ENCODE measurements at places on chromosomes 5 and 9.

DNA sequence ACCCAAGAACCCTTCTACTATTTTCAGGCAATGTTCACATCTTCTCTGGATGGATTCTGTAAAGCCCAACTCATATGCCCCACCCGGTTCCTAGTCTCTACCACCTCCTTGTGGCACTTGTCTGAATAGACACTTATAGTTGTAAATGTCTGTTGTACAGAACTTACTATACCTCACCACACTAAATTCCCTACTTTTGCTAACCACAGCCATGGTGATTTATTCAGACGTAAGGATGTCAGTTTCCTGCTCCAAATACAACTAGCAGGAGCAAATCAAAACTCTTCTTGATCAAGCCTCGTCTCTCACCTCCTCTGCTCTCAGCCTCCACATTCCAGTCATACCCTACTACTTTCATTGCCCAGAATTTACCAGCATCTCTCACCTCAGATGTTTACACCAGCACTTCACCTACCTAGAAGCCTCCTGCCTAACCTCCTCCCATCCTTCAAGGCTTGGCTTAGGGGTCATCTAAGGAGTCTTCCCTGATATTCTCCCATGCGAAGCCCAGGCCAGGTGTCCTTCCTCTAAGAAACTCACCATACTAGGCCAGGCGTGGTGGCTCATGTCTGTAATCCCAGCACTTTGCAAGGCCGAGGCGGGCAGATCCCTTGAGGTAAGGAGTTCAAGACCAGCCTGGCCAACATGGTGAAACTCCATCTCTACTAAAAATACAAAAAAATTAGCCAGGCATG lies 75.5 kb downstream of the MAPKAP1 start:
- no peak for DNase-seq

DNA sequence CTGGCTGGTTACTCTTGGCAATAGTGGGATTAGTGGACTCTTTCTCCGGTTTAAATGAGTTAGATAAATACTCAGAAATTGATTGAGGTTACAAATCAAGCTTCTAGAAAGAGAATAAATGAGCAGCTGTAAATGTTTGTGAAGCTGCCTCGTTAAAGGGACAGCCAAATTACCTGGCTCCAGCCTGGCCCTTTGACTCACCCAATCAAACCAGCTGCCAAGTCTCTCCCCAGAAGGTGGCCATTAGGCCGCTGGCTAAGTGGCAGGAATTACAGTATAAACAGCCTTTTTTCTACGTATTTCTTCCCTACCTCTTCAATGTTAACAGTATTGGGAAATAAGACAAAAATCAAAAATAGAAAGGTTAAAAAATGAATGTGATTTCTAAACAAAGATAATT lies 46.0 kb upstream of the SRFBP1 start:
- DNase-seq = no peak

DNA sequence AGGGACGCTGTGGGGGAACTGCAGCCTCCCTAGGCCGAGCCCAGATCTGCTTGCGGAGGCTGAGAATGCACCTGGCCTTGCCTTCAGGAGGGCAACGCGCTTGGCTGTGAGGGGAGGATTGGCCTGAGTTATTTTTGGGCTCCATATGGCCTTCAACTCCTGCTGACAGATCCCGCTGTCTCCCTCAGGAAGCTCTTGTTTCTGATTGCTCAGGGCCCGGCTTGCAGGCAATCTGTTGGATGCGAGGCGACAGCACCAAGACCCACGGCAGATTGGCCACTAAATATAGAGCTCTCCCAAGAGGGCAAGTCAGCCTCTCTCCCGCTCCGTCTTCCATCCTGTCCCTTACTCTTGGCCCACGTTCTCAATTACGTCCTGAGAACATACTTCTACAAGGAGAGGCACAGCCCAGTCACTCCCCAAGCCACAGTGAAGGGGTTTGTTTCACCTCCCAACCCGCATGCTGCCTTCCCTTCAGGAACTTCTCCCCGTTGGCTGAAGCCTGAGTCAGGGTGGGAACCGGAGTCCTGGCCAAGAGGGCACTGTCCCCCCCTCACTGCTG lies 53.6 kb downstream of the RASGEF1C start:
- DNase-seq = peak; percentile 39

- no peak for DNase-seq
Observed at GRCh38 chr9:112945620-112946208, 55.0 kb upstream of the SLC46A2 start.

DNA sequence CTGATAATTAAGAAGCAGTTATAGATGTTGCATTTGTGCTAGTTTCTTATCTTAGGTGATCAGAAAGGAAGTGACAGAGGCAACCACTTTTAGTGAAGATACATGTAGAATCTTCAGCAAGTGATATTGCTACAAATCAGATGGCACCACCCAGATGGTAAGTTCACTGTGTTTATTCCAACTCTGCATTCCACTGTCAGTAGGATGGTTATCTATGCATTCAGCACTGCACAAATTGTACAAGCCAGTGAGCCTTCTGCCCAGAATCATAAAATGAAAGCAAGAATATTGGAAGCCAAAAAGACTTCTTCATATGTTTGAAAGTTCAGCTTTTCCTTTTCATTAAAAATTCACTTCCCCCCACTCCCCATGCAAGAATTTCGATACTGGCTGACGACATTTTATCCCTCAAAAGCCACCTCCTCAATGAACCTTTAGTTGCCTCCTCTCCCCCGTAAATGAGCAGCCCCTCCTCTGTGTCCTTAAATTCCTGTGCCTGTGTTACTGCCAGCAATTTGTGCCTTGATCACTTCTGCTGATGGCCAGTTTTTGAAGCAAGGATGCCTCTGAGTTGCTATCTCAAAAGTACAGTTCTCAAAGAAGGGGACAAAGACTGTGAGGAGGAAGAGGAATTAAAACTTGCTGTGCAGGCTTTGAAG lies 91.6 kb downstream of the ZSWIM6 start:
- DNase-seq = no peak

GRCh38 chr9:13556656-13557055 lies 277.2 kb upstream of the MPDZ start:
- no peak for DNase-seq

- peak; percentile 100 for DNase-seq
Observed at GRCh38 chr5:109409844-109410388, at the start of gene PJA2. PJA2 (minus strand) TSS chr5:109409974; CDS start chr5:109383433, 26,541 bp downstream.

- DNase-seq = no peak
Observed at GRCh38 chr5:173451651-173452050, 123.4 kb upstream of the STC2 start.

DNA sequence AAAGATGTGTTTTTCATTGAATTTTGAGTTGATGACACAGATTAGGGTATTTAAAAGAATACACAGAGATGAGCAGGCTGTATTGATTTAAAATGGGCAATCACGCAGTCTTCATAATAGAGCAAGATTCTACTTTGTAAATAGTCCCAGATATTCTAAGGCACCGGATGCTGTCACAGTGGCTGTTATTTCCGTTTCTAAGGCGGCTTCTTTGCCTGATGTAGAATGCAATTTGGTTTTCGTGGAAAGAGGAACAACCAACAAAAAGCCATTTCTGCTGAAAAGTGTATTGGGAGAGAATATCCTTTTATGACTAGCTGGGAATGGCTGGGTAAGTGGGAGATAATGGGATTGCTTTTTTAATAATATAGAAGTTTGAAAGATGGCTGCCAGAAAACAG lies 17.5 kb downstream of the PRKACG start:
- no peak for DNase-seq

- DNase-seq = no peak
Observed at GRCh38 chr5:34703767-34704713, 47.9 kb downstream of the RAI14 start.

GRCh38 chr9:109857336-109857735 lies 77.3 kb downstream of the PALM2AKAP2 start:
- DNase-seq = no peak

GRCh38 chr9:106487266-106487665 lies 375.7 kb upstream of the ZNF462 start:
- no peak for DNase-seq

DNA sequence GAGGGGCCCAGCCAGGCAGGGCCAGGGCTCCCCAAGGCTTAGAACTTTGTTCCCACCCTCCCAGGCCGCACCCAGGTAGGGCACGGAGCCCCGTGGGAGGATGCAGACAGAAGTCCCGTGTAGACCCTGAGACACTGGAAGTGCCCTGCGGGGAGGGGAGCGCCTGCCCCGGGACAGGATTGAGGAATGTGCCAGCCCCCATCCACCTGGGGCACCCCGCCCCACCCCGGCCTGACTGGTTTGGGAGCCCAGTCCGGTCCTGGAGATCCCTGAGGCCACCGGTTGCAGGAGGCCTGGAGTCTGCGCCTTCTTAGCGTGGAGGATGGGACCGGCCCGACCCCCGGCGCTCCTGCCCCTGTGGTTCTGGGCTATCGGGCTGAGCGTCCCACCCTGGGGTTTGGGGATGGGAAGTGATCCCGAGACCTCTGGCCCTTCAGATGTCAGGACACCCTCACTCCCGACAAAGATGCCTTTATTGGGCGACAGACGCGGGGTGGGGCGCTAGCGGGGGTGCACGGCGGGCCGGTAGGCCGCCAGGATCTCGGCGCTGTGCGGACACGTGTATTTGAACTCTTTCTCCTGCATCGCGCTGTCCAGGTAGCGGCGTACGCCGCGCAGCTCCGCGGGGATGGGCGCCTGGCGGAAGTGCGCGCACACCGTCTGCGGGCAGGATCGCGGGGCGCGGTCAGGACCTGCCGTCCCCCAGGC lies 2.0 kb downstream of the CLIC3 start:
- DNase-seq = no peak

- DNase-seq = no peak
Observed at GRCh38 chr5:151572657-151573368, 18.3 kb downstream of the FAT2 start.

DNA sequence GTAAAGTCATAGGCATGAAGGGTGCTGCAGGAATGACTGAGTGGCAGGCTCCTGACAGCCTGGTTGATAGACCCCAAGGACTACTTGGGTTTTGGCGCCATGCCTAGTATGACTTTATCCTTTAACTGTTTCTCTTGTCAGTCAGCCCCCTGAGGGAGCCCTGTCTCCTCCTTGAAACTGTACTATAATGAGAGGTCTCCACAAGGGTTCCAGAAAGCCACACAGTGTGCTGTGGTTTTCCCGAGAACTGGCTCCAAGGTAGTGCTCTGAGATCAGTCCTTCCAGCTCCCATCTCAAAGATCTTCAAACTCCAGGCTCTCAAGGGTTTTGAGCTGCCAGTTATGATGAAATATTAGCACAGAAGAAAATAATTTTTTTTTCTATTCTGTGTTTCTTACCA lies 26.7 kb upstream of the TNC start:
- DNase-seq = no peak

DNA sequence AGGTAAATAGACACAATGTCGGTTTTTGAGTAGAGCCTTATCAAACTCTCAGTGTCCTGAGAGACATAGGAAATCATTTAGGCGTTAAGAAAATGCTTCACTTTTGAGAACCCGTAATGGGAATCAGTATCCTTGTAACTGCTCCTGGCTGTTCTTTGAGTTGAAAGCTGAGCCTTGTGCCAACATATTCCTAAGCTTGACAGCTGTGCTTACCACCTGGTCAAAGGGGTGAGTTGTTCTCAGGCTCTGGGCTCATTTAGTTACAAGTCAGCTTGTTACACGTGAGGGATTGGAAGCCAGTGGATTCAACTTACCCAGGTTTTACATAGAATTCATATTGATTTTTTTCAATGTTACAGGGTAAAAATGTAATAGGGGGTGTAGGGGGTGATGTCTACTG lies 145.9 kb downstream of the GABRB2 start:
- DNase-seq = no peak

GRCh38 chr5:57041570-57041969 lies 89.6 kb upstream of the MIER3 start:
- DNase-seq = no peak

DNA sequence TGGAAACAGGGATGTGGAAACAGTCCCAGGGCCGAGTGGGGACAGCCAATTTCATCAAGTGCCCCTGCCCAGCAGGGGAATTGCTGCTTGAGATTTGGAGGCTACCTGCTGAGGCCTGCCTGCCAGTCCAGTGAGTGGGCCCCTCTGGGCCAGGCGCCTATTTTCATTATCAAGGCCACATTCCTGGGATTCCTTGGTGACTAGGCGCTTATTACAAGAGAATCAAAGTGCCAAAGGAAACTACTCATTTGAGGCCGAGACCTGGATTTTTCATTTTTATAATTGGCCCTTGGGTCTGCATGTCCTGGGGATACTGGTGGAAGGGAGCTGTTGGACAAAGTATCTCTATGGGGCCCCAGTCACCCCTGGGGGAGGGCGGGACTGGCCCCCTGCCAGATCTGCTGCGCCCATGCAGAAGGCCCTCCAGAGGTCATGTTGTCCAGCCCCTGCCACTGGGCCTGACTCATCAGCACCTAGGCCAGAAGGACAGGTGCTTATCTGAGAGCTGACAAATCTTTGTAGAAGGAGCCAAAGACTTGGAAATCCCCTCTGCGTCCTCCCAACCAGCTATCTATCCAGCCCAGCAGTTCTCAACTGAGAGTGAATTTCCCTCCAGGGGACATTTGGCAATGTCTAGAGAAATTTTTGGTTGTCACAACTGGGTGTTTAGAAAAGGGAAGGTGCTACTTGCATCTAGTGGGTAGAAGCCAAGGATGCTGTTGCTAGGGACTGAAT lies 45.6 kb downstream of the FOXI1 start:
- peak; percentile 85 for DNase-seq

DNA sequence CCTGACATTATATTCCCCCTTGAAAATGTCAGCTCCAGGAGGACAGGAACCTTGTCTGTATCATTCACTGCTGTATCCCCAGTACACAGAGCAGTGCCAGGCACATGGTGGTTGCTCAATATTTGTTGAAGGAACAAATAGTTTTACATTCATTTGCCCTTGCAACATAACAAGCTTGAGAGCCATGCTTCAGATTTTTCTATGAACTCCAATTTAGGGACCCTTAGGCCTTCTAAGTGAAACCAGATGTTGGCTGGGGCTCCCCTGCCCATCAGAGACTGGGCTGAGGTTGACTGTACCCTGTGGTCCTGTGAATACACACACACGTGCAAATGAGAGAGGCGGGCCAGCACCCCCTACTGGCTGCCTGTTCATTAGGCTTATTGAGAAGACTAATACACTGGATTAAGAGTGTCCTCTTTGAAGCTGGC lies 214.9 kb upstream of the WWC1 start:
- DNase-seq = peak; percentile 71

GRCh38 chr9:34203275-34203991 lies 24.6 kb downstream of the UBAP1 start:
- DNase-seq = no peak

GRCh38 chr5:8436924-8437323 lies 568.0 kb downstream of the MTRR start:
- DNase-seq = no peak

- no peak for DNase-seq
Observed at GRCh38 chr9:16207161-16207560, 654.3 kb downstream of the CCDC171 start.

- no peak for DNase-seq
Observed at GRCh38 chr9:108546215-108546614, 309.6 kb downstream of the ACTL7B start.

All from SJSA1 (cell line).